ENCODE measurements at places on chromosomes 7 and 10.

GRCh38 chr10:126904516-126904817, 761 bp upstream of the DOCK1 start:
- DNase-seq, result no peak

GRCh38 chr10:37700886-37701780, 156.3 kb downstream of the ZNF248 start:
- no peak for DNase-seq

GRCh38 chr7:30246392-30246791, 38.0 kb upstream of the ZNRF2 start:
- no peak for DNase-seq

DNA sequence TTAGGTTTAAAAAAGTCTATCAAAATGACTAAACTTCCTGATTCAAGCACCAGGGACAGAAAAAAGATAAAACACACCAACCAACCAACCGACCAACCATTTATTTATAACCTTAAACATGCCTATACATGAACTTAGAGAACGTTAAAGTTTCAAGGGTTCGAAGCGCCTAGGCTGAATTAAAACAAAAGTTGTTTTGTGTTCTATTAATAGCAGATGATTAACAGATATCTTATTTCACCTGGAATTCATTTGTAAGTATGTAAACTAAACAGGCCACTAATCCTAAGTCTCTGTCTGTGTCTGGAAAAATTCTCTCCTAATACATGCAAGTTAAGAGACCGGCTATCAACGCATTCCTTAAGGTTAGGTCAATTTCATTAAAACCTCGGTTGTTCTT, 1.4 kb downstream of the BAIAP2L1 start:
- peak; percentile 23 for DNase-seq

- no peak for DNase-seq
Observed at GRCh38 chr7:121279060-121279620, 49.7 kb upstream of the WNT16 start.

DNA sequence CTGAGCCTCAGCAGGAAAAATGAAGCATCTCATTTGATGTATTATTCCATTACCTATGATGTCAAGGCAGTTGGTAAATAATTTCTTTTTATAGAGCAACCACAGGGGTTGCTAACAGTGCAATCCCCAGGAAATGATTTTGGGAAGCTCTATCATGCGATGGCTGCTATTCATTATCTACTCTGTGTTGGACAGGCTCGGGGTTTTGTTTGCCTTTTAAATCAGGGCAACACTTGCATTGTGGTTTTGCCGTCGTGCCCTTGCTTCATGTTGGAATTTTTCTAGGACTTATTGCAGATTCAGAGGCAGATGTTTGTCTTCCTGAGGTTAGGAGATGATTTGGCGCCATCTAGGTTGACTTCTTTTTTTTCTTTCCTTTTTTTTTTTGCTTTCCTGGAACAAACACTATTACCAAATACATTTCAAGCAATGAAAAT, 128.4 kb downstream of the BICC1 start:
- peak; percentile 94 for DNase-seq

DNA sequence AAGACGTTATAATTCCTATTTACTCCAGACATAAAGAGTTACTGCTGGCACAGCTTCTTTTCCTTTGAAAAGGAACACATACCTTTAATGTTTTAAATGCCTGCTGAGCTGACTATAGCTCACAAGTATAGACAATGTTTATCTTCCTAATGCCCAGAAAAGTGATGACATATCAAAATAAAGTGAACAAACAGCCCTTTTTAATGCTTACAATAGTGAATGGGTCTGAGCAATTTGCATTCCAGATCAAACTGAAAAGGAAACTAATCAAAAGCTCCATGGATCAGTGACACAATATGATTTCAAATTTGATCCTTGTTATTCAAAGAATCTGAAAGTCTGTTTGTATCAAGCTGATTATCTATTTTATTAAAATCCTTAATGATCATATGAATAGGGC, 233.6 kb upstream of the SEMA3E start:
- DNase-seq, result no peak

DNA sequence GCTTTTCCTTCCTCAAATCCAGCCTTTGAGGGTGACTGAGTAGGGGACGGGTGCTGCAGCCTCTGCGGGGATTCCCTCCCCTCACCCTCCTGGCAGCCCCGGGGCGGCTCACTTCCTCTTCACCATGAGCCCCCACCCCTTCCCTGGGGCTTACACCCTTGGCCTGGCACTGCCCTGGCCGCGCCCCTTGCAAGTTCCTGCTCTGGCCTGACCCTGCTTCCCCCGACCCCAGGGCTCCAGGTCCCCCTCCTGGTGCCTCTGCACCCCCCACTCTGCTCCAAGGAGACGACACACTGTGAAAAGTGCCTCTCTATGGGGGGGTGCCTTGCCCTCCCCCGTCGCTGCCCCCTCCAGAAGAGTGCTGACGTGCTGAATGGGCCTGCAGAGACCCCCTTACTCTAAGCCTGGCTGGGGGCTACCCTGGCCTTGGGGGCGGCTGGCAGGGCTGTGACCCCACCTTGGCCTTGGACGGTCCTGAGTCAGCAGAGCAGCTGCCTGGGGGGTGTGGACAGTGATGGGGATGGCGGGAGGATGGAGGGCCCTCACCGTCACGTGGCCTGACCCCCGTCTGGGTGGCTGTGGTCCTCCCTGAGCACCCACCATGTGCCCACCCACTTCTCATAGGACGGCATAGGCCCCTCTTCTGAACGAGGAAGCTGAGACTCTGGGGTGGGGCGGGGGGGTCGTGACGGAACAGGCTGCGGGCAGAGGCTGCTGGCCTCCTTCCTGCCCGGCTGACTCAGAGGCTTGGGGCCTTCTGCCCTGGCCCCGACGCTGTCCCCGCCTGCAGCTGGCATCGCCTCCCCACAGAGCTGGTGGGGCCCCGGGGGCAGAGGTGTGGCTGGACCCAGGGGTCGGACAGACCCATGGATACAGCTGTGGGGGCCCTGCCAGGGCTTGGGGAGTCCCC, 9.8 kb downstream of the LFNG start:
- peak; percentile 66 for DNase-seq

DNA sequence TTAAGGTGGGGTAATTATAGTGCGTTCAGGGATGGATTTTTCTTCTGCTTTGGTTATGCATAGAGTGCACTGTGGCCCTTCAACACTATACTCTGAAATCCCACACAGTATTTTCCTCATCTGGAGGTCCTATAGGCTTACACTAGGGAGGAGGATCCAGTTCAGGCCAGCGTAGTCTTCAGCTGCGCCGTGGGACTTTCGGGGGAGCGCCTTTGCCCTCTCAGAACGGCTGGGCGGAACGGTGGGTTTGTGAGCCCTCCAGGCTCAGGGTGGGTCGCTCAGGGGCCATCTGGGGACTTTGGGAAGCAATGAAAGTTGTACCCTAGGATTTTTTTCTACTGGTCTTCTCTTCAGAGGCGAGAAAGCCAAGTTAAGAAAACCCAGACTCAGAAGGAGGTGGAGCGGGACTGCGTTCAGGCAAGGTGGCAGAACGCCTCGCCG, 652 bp upstream of the VPS26A start:
- peak; percentile 75 for DNase-seq

- no peak for DNase-seq
Observed at GRCh38 chr7:28862595-28863272, 95.4 kb downstream of the TRIL start.

DNA sequence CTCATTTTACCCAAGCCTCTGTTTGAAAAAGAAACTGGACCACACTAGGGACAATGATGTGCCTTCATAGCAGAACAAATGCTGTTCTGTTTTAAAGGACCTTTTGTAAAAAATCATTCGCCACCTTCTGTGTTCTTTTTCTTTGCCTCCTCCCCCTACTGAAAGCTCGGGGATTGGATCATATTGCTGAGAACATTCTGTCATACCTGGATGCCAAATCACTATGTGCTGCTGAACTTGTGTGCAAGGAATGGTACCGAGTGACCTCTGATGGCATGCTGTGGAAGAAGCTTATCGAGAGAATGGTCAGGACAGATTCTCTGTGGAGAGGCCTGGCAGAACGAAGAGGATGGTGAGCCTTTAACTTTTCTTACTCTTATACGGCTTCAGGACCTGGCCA, 62.2 kb downstream of the POLL start:
- DNase-seq, result no peak

DNA sequence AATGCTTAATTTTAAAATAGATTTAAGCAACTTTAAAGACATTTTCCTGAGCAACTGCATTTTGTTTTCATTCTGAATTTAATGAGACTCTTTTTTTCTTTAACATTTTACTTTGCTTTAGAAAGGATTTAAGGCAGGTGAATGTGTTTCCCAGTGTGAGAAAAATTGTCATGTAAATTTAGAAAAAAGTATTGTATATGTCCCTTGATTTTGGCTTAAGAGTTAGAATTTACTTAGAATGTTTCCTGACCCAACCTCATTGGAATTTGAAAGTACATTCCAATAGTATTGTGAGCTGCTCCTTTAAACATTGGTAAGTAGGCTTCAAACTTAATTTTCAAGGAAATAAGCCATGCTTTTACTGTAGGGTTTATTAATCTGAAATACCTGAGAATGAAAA, 110.2 kb downstream of the PTEN start:
- no peak for DNase-seq

DNA sequence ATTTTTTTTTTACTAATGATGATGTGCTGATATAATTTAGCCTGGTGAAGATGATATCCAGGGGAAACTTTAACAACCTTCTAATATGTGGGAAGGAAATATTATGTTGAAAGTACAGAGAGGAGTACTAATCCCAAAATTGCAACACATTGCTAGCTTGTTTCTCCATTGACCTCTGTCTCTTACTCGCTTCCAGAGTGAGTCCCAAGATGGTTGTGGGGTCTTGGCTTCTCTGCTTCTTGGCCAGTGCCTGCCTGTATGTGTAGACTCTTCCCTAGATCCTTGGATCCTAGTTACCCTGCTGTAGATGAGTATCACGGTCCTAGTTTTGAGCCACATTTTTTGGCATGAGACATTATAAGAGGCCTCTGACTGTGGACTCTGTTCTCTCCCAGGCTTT, 17.5 kb downstream of the BMPER start:
- DNase-seq, result no peak

GRCh38 chr10:17007418-17007770, 122.2 kb downstream of the CUBN start:
- DNase-seq, result no peak

GRCh38 chr10:103441206-103441605, 11.0 kb downstream of the CALHM2 start:
- DNase-seq, result peak; percentile 47

DNA sequence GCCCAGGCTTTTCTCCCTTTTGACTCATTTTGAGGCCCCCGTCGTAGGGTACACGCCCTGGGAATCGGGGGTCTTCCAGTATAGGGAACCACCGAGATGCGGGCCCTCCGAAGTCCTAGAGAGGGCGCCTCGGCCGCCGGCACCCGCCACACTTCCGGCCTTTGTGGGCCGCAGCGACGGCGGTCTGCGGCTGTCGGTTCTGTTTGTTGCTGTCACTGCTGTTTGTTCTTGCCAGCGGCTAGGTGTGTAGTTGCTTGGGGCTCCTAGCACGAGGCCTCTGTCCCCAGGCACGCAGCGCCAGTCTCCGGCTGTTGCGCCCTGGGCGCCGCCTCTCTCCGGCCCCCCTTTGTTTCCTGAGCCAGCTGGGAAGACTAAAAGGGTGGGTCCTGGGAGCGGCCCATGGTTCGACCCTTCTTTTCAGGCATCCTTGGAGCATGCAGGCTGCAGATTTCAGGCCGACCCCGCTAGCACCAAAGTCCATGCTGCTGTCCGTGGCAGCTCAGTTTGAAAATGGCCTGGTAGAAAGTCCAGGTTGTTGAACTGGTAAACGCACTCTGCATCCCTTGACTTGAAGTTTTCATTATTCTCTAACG, 17.8 kb upstream of the ZKSCAN1 start:
- peak; percentile 33 for DNase-seq

GRCh38 chr7:54678763-54679489, 80.1 kb downstream of the SEC61G start:
- peak; percentile 5 for DNase-seq

DNA sequence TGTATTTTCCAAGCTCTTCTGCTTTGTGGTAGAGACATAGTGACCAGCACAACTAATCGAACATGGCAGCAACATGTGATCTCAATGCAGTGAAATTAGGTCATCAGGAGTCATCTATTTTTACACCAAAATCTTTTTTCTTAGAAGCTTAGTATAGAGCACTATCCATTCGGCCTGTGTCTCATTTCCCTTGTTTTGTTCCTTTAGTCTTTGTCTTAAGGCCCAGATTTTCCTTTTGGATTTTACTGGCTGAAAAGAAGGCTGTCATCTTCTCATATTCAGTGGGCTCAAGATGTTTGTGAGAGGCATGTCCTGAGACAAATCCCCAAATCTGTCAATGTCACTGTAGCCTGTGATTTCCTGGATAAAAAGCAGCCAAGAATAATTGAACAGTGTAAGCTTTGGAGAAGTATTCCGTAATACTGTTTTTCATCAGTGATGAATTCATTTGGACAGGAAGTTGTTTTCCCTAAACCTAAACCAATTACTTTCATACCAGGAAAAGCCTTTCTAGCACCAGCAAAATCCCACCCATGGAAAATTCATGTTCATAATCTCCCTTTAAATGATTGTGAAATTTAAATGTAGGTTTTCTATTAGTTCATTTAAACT, 55.2 kb downstream of the MAGI2 start:
- no peak for DNase-seq

- DNase-seq, result no peak
Observed at GRCh38 chr7:50627824-50628361, 62.7 kb upstream of the DDC start.

DNA sequence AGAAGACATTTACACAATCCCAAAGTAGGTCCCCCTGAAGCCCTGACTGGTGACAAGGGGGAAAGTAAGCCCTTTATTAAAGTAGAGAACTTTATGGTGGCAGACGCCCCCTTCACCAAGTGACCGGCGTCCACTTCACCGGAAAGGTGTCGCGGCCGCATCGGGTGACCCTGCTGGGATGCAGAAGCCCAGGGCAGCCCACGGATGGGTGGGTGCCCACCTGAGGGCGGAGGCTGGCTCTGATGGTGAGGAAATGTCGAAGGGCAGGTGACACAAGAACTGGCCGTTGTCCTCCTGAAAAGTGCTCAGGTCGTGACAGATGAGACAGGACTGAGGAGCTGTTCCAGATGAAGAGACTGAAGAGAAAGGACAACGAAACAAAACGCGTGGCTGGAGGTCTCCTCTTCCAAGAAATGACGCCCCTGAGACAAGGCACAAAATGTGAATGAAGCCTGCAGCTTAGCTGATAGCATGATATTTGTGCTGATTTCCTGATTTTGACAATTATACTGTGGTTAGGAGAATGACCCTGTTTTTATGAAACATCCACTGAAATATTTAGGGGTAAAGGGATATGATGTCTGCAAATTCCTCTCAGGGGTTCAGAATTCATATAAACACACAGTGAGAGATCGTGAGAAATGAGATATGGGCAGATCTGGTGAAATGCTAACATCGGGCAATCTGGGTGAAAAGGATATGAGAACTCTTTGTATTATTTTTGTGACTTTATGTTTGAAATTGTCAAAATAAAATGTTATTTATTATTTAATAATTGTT, 123.9 kb downstream of the PRKAG2 start:
- peak; percentile 17 for DNase-seq

DNA sequence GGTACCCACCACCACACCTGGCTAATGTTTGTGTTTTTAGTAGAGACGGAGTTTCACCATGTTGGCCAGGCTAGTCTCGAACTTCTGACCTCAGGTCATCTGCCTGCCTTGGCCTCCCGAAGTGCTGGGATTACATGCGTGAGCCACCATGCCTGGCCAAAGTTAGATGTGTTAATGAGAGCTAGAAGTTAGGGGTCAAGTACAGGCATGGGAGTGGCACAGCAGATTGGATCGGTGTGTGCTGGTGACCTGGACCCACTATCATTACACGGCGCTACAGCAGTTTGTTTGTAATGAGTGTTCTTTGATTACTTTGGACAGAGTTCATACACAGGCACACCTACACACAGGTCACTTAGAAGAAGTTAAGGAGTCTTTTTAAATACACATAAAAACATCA, 36.7 kb downstream of the DNAJB6 start:
- no peak for DNase-seq

Data from cardiac fibroblast (primary cell).